ENCODE measurements at places on chromosomes 12 and 14.

DNA sequence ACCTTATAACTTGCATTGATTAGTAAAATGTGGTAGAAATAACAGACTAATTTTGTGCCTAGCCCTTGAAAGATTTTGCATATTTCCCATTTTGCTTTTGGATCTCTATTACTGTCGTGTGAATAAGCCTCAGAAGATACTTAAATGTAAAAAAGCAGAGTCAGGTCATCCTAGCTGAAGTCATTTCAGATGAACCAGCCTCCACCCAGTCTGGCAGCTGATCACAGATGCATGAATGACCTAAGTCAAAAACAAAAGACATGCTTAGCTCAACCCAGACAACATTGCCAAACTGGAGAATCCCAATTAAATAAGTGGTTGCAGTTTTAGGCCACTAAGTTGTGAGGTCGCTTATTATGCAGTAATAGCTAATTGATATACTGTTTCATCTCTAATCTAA is 349.9 kb downstream of the C12orf50 start:
- DNase-seq, result no peak

DNA sequence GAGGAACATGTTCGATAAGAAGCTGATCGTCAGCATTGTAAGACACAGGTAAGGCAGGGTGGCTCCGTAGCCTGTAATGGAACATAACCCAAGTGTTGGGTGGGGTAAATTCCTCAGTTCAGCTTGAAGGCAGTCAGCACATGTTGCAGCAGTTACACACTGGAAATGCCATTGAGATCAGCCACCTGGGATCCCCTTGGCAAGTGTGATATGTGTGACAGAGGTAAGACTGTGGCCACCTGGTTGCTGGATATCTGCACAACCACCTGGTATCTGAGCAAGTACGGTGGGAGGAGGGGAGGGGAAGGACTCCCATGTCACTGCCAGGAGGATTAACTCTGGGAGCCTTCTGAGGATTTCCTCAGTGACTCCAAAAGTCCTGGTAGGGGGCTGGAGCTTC is 158.0 kb upstream of the CAND1 start:
- no peak for DNase-seq

- no peak for DNase-seq
These were observed 341.8 kb downstream of the C12orf50 start for GRCh38 chr12:87687362-87687761.

- no peak for DNase-seq
These were observed 134.2 kb upstream of the HIF1A start for GRCh38 chr14:61561104-61561503.

DNA sequence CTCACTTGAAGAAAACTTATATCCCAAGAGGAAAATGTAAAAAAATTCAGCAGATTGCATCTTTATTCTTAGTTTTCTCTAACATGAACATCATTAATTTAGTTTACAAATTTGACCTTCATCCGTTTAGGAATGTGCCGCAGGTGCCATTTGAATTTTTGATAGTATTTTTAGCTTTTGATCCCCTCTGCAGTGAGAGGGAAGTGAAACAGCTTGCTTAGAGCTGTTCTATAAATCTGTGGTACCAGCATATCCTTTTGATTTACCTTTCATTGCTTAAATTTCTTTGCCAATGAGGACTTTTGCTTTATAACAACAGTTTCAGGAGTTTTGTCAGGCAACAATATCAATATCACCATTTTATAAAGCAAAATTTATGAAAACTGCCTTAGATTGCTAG is 32.7 kb downstream of the DUSP6 start:
- no peak for DNase-seq

GRCh38 chr12:120229071-120229486 is 28.2 kb upstream of the RPLP0 start:
- peak; percentile 63 for DNase-seq

DNA sequence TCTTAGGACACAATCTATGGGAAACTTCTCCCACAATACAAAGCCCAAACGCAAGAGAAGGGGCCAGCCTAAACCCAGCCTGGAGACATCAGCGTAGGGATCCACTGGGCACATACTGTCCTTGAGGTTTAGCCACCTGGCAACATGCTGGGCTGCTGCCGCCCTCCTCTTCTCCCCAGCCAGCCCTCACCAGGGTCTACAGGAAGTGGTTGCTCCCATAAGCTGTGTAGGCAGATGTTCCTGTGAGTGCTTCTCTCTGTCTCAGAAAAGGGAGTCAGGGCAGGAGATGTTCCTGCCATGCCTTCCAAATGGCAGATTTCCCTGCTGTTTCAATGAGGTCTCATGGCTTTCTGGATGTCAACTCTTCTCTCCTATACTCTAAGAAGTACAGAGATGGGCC is 241.4 kb downstream of the PCNX1 start:
- DNase-seq, result no peak

DNA sequence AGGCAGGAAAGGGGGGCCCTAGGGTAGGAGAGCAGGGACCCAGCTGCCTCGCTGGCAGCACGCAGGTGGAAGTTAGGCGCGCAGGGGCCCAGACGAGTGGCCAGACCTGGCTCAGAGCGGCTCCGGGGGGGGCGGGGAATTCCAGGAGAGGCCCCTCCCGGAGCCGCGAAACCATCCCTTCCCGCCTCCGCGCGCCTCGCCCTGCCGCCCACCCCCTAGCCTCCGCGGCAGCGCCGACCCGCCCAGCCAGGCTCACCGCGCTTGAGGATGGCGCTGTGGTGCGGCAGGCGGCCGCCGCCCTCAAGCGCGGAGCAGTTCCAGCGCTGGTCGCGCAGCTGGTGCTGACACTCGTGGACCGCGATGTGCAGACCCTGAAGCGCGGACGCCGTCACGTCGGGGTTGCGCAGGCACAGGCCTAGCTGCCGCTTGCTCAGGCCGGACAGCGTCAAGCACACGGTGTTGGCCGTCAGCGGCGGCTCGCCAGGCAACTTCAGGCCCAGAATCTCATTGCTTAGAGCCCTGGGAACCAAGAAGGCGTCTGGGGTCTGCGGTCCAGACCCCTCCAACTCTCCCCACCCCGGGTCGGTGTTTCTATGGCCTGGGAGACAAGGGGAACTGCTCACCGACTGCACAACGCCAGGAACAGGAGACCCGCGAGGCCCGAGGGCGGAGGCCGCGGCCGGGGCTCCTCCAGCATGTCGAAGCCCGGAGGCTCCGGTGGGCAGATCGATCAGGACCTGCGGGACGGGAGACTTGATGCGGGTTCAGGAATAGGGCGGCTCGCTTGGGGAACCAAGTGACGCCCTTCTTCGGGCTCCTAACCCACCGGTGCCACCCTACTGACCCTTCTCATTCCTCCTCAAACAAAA is 1.5 kb downstream of the WNT10B start:
- DNase-seq, result no peak

GRCh38 chr12:3310271-3311026 is 180.6 kb upstream of the PRMT8 start:
- DNase-seq, result no peak

DNA sequence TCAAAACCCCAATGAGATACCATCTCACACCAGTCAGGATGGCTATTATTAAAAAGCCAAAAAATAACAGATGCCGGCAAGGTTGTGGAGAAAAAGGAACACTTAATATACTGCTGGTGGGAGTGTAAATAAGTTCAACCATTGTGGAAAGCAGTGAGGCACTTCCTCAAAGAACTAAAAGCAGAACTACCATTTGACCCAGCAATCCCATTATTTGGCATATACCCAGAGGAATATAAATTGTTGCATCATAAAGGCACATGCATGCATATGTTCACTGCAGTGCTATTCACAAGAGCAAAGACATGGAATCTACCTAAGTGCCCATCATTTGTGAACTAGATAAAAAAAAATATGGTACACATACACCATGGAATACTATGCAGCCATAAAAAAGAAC is 59.9 kb downstream of the MGST1 start:
- no peak for DNase-seq
